ENCODE measurements at places on chromosomes 5 and 9.

- no peak for DNase-seq
Measured at GRCh38 chr5:115336201-115336720, 39.8 kb upstream of the CCDC112 start.

DNA sequence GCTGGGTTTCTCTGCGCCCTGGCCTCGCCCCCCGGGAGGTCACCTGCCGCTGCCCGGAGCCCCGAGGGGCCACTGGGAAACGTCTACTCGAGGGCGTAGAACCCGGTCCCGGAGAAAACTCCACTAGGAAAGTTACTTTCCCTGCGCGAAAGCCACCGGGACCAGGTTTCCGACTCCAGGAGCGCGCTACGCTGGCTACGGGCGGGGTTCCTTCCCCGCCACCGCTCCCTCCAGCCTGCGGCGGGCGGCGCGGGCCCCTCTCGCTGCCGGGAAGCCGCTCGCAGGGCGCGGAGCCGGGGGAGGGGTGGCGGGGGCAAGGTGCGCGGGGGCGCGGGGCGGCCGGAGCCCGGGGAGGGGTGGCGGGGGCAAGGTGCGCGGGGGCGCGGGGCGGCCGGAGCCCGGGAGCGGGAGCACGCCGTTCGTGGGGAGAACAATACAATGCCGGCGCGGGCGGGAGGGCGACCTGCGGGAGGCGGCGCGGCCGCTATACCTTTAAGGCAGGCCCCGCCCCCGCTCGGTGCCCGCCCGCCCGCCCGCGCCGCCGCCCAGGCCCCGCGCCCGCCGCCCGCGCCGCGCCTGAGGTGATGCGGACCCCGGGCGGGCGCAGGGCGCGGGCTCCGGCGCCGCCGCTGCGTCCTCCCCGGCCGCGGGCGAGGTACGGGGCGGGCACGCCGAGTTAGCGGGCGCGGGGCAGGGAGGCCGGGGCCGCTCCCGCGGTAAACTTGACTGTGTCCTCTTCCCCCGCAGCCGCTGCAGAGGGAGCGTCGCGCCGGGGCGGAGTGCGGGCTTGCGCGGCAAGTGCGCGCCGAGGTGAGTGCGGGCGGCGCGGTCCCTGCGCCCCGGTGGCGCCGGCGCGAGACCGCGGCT, 278.1 kb downstream of the AOPEP start:
- peak; percentile 60 for DNase-seq

- DNase-seq, result no peak
Measured at GRCh38 chr5:68273717-68274409, 58.3 kb downstream of the PIK3R1 start.

GRCh38 chr9:133057006-133057405, 4.8 kb upstream of the CEL start:
- no peak for DNase-seq

GRCh38 chr9:69190086-69190862, 16.2 kb downstream of the TJP2 start:
- no peak for DNase-seq

GRCh38 chr9:1051584-1052275, 1.6 kb downstream of the DMRT2 start:
- DNase-seq, result peak; percentile 61

- no peak for DNase-seq
Measured at GRCh38 chr5:1374030-1374678, 29.3 kb upstream of the CLPTM1L start.

GRCh38 chr9:110141227-110141793, 66.6 kb downstream of the C9orf152 start:
- DNase-seq, result peak; percentile 49

DNA sequence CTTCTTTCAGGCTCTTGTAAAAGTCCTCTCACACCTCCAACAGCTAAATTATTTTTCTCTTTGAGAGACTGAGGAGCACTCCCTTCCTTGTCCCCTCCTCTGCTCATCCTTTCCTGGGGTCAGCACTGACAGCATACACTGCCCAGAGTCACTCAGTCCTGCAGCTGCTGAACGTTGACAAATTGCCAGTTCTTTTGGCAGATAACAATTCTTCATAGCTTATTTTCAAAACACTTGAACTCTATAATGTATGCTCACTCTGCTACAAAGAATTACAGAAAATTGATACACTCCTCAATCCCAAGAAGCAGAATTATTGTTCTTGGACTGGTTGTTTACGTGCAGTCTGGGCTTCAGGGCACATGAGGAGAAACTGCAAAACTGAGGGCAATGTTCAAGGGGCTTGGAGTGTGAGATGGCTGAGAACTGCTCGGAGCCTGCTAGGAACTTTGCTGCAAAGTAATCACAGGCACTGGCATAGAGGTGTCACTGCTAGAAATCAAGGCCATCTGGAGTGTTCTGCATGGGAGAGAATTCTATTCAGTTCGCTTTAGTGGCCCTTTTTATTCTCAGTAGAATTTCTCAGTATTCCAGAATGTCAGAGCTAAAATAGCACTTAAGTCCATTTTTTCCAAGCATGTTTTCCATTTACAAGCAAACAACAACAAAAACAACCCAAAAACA, 96.4 kb upstream of the SPOCK1 start:
- no peak for DNase-seq

- no peak for DNase-seq
Measured at GRCh38 chr5:173330338-173331206, 2.4 kb upstream of the STC2 start.

- no peak for DNase-seq
Measured at GRCh38 chr5:151115272-151115905, 34.6 kb upstream of the TNIP1 start.

- DNase-seq, result no peak
Measured at GRCh38 chr5:57414857-57415256, 67.8 kb downstream of the ACTBL2 start.

GRCh38 chr9:37812773-37813379, 12.3 kb downstream of the DCAF10 start:
- DNase-seq, result no peak
